Adrenal gland (tissue), 19 donors: ENCODE measurements at places on chromosomes 5 and 9. TPM values are rescaled to one million over a fixed set of nuclear protein-coding genes. Genes with fewer than 3 reads are reported as not detected.

GRCh38 chr5:102974177-102974576 lies 145.8 kb downstream of the GIN1 start:
- no peak overlapping the region for H3K4me3 ChIP-seq
- H3K4me1 ChIP-seq = no peaks in the 10 kb centered on the region
- no peaks in the 10 kb centered on the region for H3K27me3 ChIP-seq
- no peak overlapping the region for H3K27ac ChIP-seq
- no peaks in the 10 kb centered on the region for H3K36me3 ChIP-seq
- DNase-seq = no peak

DNA sequence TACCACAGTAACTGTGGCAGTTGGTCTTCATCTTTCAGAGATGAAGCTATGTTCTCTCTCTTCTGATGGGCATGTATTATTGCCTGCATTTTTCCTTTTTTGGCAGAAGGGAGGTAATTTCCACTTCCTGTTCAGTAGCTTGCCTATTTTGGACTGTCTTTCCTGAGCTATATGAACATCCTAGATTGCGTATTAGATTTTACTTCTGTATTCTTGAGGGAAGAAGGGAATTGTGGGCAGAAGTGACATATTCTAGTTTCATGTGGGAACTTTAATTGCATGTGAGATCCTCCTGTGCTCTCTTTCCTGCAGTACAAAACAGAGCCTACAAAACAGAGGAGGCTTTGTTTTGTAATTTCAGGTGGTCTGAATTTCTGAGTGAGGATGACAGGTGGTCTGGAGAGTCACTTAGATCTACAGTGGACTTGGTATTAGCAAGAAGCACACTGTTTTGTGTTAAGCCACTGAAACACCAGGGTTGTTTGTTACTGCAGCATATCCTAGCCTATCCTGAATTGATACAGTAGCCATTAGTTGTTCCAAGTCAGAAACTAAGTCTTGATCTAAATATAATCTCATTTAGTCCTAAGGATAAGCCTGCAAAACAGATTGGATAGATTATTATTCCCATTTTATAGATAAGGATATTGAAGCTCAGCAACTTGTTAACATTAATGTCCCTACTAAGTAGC lies 68.1 kb downstream of the AOPEP start:
- H3K4me1 ChIP-seq = peaks cover 5% of the 10 kb centered on the region
- no peak overlapping the region for H3K27ac ChIP-seq
- H3K36me3 ChIP-seq = no peaks in the 10 kb centered on the region

- H3K27me3 ChIP-seq = no peaks in the 10 kb centered on the region
- DNase-seq = no peak
- no peaks in the 10 kb centered on the region for H3K4me1 ChIP-seq
- H3K36me3 ChIP-seq = no peaks in the 10 kb centered on the region
- H3K27ac ChIP-seq = no peak overlapping the region
Observed at GRCh38 chr9:96581786-96582185, 37.9 kb downstream of the CDC14B start.

GRCh38 chr5:180098526-180098925 lies 27.0 kb upstream of the RNF130 start:
- DNase-seq = no peak
- H3K4me1 ChIP-seq = no peaks in the 10 kb centered on the region

- no peak overlapping the region for H3K27ac ChIP-seq
- H3K4me1 ChIP-seq = no peaks in the 10 kb centered on the region
- DNase-seq = no peak
- no peaks in the 10 kb centered on the region for H3K36me3 ChIP-seq
Observed at GRCh38 chr5:57598756-57599155, 116.1 kb upstream of the ACTBL2 start.

- no peak overlapping the region for H3K4me3 ChIP-seq
- no peak for DNase-seq
- H3K36me3 ChIP-seq = no peaks in the 10 kb centered on the region
Observed at GRCh38 chr5:14367364-14367763, 214.2 kb upstream of the OTULINL start.

- no peak for DNase-seq
- no peak overlapping the region for H3K4me3 ChIP-seq
- H3K4me1 ChIP-seq = peaks cover 36% of the 10 kb centered on the region
- H3K36me3 ChIP-seq = no peaks in the 10 kb centered on the region
Observed at GRCh38 chr5:151255621-151256286, 2.8 kb downstream of the GM2A start.

DNA sequence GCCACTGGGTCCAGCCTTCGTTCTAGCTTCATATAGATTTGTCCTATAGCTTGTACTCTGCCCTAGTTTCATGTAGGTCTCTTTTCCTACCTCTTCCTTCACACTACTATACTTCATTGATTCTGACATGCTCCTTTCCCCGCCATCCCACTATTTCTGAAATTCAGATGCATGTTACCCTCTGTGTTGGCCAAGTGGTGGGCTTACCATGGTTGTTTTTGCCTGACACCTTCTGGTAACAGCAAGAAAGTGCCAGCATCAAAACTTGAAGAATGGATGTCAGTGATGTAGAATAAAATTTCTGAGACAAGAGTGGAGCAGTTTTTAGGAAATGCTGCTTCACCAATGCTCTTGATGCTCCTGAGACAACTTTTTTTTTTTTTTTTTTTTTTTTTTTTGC lies 19.5 kb upstream of the SERINC5 start:
- no peaks in the 10 kb centered on the region for H3K36me3 ChIP-seq
- no peak overlapping the region for H3K27ac ChIP-seq
- H3K27me3 ChIP-seq = no peaks in the 10 kb centered on the region
- H3K4me3 ChIP-seq = no peak overlapping the region

- H3K36me3 ChIP-seq = no peaks in the 10 kb centered on the region
- no peaks in the 10 kb centered on the region for H3K4me1 ChIP-seq
- no peaks in the 10 kb centered on the region for H3K27me3 ChIP-seq
Observed at GRCh38 chr5:160697281-160697680, 154.7 kb downstream of the ATP10B start.

DNA sequence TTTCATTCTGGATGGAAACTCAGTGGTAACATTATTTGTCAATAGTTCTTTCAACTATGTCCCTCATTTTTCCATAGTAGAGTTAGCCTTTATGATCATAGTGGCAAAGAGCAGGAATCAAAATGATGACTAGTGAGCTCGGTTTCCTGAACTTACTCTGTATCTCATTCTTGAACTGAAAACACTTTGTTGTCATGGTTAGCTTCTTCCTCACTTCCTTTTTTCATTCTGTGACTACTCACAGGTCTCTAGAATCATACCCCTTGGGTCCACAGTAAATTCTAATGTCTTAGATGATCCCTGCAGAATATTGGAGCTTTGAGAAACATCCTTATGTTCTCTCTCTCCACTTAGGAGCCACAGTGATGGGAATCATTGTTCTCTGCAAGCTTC lies 29.4 kb upstream of the RECK start:
- DNase-seq = no peak
- no peak overlapping the region for H3K27ac ChIP-seq
- H3K4me3 ChIP-seq = no peak overlapping the region
- no peaks in the 10 kb centered on the region for H3K4me1 ChIP-seq
- peaks cover 9% of the 10 kb centered on the region for H3K27me3 ChIP-seq

DNA sequence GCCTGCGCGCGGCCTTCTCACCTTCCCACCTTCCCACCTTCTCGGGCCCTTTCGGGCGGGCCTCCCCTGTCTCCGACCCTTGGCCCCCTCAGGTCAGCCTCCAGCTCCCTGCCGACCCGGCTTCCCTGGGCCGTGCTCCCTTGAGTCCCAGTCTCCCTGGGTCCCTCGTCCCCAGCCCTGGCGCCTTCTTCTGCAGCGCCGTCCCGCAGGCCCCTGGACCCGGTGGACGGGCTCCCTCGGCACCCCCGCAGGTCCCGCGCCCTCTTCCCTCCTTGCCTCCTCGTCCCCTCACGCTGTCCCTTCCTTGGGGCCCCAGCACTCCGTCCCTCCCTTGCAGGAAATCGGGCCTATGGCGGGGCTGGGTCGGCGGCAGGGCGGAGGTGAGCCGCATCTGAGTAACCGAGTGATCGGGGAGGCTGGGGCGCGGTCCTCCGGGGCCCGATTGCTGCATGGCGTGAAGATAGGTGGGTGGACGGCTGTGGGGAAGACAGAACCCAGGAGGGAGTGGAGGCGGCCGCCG lies 7.6 kb downstream of the ARPC5L start:
- H3K27ac ChIP-seq = peak overlapping the region; percentile 97
- H3K4me3 ChIP-seq = peak overlapping the region; percentile 94
- H3K27me3 ChIP-seq = no peaks in the 10 kb centered on the region

DNA sequence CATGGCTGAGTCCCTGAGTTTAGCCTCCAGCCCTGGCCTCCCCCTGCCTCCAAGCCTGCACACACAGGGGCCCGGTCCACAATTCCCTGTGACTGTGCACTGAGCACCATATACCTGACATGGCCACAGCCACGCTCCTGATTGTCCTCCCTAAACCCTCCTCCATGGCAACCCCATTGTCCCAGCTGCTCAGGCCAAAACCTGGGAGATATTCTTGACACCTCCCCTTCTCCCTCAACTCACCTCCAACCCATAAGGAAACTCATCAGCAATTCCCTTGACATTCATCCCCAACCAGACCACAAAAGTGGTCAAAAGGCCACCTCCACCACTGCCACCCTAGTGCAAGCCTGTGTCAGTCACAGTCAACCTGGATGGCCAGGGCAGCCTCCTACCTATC lies 107.5 kb upstream of the MVB12B start:
- no peaks in the 10 kb centered on the region for H3K4me1 ChIP-seq
- H3K4me3 ChIP-seq = no peak overlapping the region
- no peak for DNase-seq
- no peaks in the 10 kb centered on the region for H3K36me3 ChIP-seq
- peaks cover 31% of the 10 kb centered on the region for H3K27me3 ChIP-seq
- no peak overlapping the region for H3K27ac ChIP-seq

GRCh38 chr9:33248606-33249005 lies 8.6 kb downstream of the SPINK4 start:
- H3K4me1 ChIP-seq = no peaks in the 10 kb centered on the region
- no peaks in the 10 kb centered on the region for H3K36me3 ChIP-seq
- H3K27ac ChIP-seq = no peak overlapping the region
- H3K4me3 ChIP-seq = no peak overlapping the region
- H3K27me3 ChIP-seq = no peaks in the 10 kb centered on the region
- DNase-seq = no peak

GRCh38 chr9:18163146-18163545 lies 310.8 kb upstream of the ADAMTSL1 start:
- H3K4me1 ChIP-seq = no peaks in the 10 kb centered on the region
- H3K27me3 ChIP-seq = no peaks in the 10 kb centered on the region
- DNase-seq = no peak

- no peaks in the 10 kb centered on the region for H3K27me3 ChIP-seq
- no peak overlapping the region for H3K27ac ChIP-seq
- no peaks in the 10 kb centered on the region for H3K4me1 ChIP-seq
- no peak overlapping the region for H3K4me3 ChIP-seq
- H3K36me3 ChIP-seq = no peaks in the 10 kb centered on the region
- no peak for DNase-seq
Observed at GRCh38 chr5:74556631-74557595, 83.6 kb downstream of the ENC1 start.

DNA sequence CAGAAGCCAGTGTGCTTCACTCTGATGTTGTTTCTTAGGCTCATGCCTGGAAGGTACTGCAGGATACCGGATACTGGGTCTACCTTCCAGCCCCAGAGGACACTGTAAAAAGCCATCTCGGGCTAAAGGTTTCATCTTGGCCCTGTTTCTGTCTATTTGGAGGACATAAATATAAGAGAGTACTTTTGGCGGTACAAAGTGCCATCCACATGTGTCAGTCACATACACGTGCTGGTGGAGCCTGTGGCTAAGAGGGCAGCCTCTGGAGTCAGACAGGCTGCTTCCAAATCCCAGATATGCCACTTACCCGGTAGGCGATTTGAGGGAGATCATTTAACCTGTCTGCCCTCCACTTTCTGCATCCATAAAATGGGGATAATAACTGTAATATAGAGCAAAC lies 160.4 kb downstream of the NR3C1 start:
- no peak for DNase-seq
- no peaks in the 10 kb centered on the region for H3K36me3 ChIP-seq
- no peaks in the 10 kb centered on the region for H3K27me3 ChIP-seq
- no peaks in the 10 kb centered on the region for H3K4me1 ChIP-seq
- H3K4me3 ChIP-seq = no peak overlapping the region

GRCh38 chr9:4099976-4100735 lies 199.7 kb downstream of the GLIS3 start:
- no peaks in the 10 kb centered on the region for H3K27me3 ChIP-seq
- DNase-seq = no peak
- H3K36me3 ChIP-seq = no peaks in the 10 kb centered on the region

GRCh38 chr5:121834021-121834420 lies 17.7 kb upstream of the FTMT start:
- H3K4me1 ChIP-seq = no peaks in the 10 kb centered on the region
- H3K27ac ChIP-seq = no peak overlapping the region
- DNase-seq = no peak
- H3K27me3 ChIP-seq = no peaks in the 10 kb centered on the region

DNA sequence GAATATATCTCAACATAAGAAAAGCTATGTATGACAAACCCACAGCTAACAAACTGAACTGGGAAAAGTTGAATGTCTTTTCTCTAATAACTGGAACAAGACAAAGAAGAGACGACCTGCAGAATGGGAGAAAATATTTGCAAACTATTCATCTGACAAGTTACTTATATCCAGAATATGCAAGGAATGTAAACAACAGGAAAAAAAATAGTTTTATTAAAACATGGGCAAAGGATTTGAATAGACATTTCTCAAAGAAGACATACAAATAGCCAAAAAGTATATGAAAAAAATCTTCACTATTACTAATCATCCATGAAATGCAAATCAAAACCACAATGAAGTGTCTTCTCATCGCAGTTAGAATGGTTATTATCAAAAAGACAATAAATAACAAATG lies 181.7 kb upstream of the TLX3 start:
- no peak overlapping the region for H3K4me3 ChIP-seq
- no peaks in the 10 kb centered on the region for H3K36me3 ChIP-seq
- H3K4me1 ChIP-seq = no peaks in the 10 kb centered on the region
- H3K27ac ChIP-seq = no peak overlapping the region

- H3K4me3 ChIP-seq = no peak overlapping the region
- no peaks in the 10 kb centered on the region for H3K4me1 ChIP-seq
- H3K36me3 ChIP-seq = no peaks in the 10 kb centered on the region
Observed at GRCh38 chr5:17064241-17064640, 128.2 kb upstream of the MYO10 start.

- no peak overlapping the region for H3K27ac ChIP-seq
- no peaks in the 10 kb centered on the region for H3K36me3 ChIP-seq
- no peak overlapping the region for H3K4me3 ChIP-seq
- no peaks in the 10 kb centered on the region for H3K27me3 ChIP-seq
- DNase-seq = no peak
Observed at GRCh38 chr5:122665051-122665450, 109.8 kb upstream of the SNX2 start.

DNA sequence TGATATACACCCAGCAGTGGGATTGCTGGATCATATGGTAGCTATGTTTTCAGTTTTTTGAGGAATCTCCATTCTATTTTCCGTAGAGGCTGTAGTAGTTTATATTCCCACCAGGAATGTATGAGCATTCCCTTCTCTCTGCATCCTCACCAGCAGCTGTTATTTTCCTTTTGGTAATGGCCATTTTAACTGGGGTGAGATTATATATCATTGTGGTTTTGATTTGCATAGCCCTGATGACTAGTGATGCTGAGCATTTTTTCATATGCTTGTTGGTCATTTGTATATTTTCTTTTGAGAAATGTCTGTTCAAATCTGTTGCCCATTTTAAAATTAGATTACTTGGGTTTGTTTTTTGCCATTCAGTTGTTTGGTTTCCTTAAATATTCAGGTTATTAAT lies 11.2 kb upstream of the PPIC start:
- H3K27me3 ChIP-seq = no peaks in the 10 kb centered on the region
- no peak for DNase-seq
- no peak overlapping the region for H3K27ac ChIP-seq

The FCN1 gene
- 1.4 TPM for total RNA-seq

The IL17B gene
- total RNA-seq = 20.1 TPM

The IFNB1 gene
- not detected for total RNA-seq

The PCDHGB6 gene
- total RNA-seq = 13.6 TPM

The HTR1A gene
- total RNA-seq = not detected

The IFNA2 gene
- not detected for total RNA-seq

The NPR3 gene
- 11.4 TPM for total RNA-seq

The RNF180 gene
- 9.6 TPM for total RNA-seq

The ALDH1A1 gene
- total RNA-seq = 345 TPM

The PDCD1LG2 gene
- 5.5 TPM for total RNA-seq
